ENCODE measurements at places on chromosomes 6 and 20.

DNA sequence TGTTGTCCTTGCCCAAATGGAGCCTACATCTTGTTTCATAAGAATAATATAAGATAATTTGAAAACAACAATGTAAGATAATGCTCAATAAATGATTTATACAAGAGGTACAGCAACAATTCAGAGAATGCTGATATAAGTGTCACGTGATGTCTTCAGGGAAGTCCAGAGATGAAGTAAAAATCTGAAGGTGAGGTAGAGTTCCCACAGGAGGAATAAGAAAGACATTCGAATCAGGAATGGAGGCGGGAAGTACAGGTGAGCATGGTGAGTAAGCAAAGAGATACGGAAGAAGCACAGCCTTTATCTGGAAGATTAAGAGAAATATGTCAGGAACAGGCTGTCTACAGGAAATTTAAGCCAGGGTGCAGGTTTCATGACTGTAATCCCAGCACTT is 165.9 kb upstream of the MARCKS start:
- DNase-seq: no peak

DNA sequence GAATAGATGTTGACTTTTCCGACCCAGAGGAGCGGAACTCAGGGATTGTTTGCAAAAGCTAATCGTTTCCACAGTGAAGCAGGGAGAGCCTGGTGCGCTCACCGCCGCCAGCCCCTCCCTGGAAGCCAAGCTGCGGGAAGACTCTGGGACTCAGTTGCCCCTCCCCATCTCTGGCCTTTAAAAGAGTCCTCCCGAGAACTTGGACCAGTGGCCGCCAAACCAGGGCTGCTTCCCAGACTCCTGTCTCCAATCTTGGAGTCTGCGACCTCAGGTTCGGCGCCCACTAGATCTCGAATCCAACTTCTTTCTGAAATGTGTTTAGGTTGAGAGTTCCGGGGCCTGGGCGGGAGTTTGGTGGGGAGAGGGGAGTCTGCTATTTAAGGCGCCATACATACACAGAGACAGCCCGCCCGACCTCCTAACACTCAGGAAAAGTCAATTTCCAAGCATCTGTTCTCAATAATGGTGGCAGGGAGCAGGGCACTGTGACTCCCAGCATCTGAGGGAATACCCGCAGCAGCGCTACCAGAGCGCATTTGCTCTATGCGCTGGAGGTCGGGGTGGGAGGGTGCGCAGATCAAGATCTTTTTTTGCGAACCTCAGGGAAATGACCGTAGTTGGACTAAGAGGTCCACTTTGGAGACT is 800 bp upstream of the GRIK2 start:
- DNase-seq: peak; percentile 9

GRCh38 chr6:155373276-155373675 is 59.0 kb upstream of the TFB1M start:
- no peak for DNase-seq

DNA sequence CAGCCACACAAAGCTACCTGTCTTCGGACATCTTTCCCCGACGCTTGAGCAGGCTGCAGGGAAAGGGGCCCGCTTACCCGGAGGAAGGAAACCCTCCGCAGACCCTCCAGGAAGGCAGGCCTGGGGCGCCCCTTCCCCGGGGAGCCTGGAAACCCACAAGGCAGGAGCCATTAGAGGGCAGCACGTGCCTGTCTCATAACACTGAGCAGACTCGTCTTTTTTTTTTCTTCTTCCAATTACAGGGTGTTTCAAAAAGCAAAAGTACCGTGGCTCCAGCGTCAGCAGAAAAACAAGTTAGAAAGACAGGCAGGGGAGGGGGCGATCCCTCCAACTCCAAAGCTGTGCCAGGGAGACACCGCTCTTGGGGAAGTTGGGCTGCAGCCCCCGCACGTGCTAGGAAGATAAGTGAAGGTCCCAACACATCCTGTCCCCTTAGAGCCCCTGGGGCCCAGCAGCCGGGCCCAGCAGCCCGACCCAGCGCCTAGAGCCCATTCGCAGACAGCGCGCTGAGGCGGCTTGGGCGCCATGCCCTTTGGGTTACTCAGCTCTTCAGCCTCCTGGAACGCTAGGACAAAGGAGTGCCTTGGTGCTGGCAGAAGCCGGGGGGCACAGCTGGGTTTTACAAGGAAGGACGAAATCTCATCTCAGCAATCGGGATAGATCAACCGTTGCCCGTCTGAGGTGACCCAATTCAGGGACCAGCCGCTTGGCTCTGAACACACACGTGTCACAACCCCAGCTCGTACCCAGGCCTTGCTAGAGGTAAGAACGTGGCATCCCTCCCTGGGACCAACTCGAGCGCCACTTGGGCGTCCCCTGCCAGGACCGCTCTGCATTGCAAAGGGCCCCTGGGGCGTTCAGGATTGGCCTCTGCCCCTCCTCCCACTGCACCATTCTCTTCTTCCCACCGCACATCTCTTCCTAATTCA is 136.3 kb downstream of the LY86 start:
- DNase-seq: peak; percentile 60

GRCh38 chr6:167150941-167151549 is 6.7 kb downstream of the GPR31 start:
- DNase-seq: no peak

DNA sequence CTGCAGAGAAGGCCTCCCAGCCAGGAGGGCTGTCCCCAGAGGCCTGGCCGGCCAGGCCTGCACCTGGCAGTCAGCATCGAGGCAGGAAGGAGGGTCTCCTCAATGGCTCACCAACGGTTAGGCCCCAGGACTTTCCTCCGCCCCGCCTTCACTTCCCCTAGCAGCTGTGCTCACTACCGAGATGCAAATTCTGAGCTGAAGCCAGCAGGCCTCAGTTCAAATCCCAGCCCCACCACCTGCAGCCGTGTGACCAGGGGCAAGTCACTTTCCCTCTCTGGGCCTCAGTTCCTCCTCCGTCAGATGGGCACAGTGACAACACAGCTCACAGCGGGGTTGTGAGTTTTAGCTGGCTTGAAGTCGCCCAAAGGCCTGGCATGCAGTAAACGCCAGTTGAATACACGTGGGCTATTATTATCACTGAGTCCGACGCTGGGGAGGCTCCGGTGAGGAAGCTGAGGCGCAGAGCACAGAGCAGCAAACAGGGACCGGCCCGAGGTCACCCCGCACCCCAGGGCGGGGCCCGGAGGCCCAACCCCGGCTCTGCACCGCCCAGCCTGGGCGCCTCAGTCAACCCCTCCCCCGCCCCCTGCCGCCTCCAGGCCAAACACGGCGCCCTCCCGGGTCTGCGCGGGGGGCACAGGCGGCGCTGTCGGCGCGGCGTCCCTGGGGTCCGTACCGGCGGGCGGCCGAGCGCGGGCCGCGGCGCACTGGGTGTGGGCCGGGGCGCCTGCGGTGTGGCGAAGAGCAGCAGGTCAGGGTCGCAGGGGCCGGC is 671 bp downstream of the E2F1 start:
- DNase-seq: no peak

- no peak for DNase-seq
Observed at GRCh38 chr6:11396860-11397259, 140.7 kb upstream of the TMEM170B start.

GRCh38 chr6:43762966-43763695 is 6.9 kb upstream of the VEGFA start:
- DNase-seq: no peak

GRCh38 chr6:99458319-99458718 is 33.2 kb upstream of the PNISR start:
- DNase-seq: no peak

- peak; percentile 23 for DNase-seq
Observed at GRCh38 chr6:156718647-156719394, 58.4 kb upstream of the ARID1B start.

DNA sequence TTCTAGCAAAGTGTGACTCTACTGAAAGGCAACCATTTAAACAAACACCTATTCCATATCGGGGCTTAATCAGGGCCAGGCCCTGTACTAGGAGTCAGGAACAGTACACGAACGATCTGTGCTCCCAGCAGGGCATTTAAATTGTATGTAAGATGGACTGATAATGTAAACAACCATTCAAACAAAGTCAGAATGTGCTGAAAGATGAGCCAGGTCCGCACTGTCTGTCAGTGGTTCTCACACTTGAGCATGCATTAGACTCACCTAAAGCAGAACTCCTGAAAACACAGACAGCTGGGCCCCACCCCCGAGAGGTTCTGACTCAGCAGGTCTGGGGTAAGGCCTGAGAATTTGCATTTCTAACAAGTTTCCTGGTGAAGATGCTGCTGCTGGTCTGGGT is 81.6 kb downstream of the PXDC1 start:
- no peak for DNase-seq

GRCh38 chr6:53837865-53838769 is 43.3 kb downstream of the LRRC1 start:
- DNase-seq: no peak

- no peak for DNase-seq
Observed at GRCh38 chr6:119526561-119527230, 177.1 kb upstream of the MAN1A1 start.

Data from kidney glomerular epithelial cell (primary cell).